ENCODE measurements at places on chromosomes 16 and 17.
A peak's percentile ranks its signal among the peaks of the same experiment; 100 is the strongest.

GRCh38 chr17:66953630-66954020 is 10.9 kb upstream of the CACNG4 start:
- DNase-seq, result no peak

DNA sequence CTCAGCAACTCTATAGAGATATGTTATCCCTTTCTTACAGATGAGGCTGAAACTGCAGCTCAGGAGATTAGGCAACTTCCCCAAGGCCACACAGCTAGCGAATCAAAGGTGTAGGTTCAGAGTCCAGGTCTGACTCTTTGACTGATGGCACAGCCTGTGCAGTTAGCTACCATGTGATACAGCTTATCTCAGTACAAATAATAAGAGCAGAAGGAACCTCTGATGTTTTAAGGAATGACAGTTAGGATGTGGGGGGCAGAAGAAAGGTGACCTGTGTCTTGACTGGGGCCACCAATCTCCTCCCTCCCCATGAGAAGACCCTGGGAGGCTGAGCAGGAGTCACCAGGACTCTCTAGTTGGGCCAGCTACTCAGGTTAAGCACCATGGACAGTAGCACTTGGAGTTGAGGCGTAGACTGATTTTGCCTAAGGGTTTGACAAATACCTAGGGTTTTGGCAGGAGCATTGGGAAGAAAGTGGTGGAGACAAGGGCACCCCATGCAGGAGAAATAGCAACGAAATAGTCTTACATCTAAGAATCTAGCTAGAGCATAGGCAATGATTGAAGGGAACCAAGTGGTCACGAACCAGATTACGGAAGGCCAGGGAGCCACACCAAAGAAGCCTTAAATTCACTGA is 22.8 kb upstream of the ACSM2B start:
- no peak for DNase-seq

- peak; percentile 54 for DNase-seq
Observed at GRCh38 chr16:22397464-22397863, 23.0 kb upstream of the CDR2 start.

DNA sequence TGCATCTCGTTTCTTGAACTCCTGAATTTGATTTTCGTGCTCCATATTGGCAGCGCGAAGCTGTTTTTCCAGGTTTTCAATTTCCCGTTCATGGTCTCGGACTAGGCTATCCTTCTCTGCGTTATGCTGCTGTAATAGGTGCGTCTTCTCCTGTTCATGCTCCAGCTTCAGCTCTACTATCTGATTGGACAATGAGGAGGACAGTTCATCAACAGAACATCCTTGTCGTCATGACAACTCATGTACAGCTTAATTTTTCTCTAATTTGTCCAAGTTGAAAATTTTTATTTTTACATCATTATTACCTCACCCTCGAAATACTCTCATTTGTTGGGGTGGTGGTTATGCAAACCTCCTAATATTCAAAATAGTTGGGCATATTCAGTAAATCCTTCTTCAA is 289.8 kb downstream of the CEP112 start:
- no peak for DNase-seq

- no peak for DNase-seq
Observed at GRCh38 chr17:57954397-57955182, 622 bp downstream of the CUEDC1 start.

DNA sequence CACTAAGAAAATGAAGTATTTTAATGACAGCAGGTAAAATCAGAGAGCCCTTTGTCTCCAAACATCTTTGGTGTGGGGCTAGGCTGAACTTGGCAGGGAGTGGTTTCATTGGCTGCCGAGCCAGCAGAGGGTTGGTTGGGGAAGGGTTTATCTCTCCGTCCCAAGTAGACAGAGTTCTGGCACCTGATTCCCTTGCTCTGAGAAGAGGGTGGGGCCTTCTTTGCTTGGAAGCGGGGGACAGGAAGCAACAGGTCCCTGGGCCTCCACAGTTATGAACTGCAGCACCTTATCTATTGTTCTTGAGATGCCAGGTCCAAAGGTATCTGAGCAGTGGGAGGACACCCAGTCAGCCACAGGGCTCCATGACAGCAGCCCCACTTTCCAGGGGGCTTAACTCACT is 12.3 kb upstream of the CDH1 start:
- no peak for DNase-seq

DNA sequence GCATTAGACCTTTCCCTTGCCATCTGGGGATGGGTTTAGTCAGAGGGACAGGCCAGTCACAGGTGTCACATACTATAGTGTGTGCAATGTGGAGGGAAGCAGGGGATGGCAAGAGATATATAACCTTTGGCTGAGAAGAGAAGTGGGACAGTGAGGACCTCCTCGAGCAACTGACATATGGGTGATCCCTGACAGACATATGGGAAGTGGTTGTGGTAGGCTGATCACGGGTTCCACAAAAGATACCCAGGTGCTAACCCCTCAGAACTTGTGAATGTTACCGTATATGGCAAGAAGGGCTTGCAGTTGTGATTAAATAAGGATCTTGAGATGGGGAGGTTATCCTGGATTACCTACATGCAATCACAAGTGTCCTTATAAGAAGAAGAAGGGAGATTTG is 188.1 kb upstream of the MPHOSPH6 start:
- DNase-seq, result no peak

DNA sequence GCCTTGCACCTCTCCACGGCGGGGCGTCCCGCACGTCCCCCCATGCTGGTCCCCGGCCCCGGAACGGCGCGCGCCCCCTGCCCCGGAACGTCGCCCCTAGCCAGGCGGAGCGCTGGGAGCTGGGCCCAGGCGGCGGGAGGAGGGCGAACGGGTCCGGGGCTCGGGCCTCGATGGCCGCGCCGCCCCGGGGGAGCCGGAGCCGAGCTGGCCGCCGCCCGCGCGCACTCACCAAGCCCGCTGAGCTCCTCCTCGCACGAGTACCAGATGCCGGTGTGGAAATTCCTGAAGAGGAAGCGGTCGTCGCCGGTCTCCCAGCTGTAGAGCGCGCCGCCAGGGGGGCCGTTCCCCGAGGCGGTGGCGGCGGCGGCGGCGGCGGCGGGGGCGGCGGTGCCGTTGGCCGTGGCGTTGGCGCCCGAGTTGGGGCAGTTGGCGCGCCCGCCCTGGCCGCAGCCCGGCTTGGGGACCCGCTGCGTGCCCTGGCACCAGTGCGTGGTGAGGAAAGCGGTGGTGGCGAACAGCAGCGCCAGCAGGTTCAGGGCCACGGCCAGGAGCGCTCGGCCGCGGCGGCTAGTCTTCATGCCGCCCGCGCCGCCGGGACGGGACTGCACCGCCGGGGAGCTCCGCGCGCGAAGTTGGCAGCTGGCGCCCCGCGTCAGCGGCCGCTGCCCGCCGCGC is 530 bp downstream of the GSG1L start:
- DNase-seq, result no peak

- peak; percentile 81 for DNase-seq
Observed at GRCh38 chr17:6666077-6666521, 14.5 kb downstream of the C17orf100 start.

DNA sequence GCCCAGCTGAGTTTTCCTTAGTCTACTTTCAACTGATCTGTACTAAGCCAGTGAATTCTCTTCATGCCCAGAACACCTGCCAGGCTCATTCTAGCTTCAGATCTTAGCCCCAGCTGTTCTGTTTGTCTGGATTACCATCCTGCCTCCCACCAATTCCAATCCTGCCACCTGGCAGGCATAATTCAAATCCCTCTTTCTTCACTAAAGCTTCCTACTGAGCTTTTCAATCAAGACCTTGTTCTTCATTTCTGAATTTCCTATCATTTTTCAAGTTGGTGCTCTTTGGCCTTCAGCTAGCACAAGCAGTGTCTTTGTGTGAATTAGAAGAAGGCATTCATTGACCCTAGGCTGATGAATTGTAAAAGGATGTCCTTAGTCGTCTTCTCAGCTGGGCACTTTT is 357.6 kb downstream of the UTP18 start:
- DNase-seq, result no peak

GRCh38 chr16:53998024-53998810 is 288.4 kb downstream of the IRX3 start:
- DNase-seq, result no peak

- no peak for DNase-seq
Observed at GRCh38 chr17:12510535-12510934, 155.2 kb upstream of the MYOCD start.

DNA sequence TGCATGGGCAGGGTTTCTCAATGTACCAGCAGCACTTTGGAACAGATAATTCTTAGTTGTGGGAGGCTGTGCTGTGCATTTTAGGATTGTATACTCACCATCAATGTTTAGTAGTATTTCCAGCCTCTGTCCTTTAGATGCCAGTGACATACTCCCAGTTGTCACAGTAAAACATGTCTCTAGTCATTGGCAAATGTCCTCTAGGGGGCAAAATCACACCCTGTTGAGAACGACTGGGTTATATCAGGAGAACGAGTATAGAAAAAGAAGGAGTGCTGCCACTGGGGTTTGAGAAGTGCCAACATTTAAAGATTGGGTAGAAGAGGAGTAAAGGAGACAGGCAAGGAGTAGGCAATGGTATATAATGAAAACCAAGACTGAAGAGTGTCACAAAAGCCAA is 37.9 kb upstream of the SMIM36 start:
- DNase-seq, result no peak

DNA sequence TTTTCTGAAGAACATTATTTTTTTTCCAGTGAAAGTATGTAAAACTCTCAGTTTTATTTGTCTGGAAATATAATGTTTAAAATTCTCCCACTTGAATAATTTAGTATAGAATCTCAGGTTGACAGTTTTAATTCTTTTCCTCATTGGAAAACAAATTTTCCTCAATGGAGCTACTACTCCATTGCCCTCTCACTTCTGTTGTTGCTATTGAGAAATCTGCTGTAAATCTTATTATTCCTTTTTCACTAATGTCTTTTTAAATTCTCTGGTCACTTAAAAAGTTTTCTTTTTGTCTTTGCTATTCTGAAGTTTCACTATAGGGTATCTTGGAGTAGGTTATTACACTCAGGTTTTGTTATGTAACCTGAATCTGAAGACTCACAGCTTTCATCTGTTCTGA is 216.1 kb upstream of the PMFBP1 start:
- DNase-seq, result no peak

DNA sequence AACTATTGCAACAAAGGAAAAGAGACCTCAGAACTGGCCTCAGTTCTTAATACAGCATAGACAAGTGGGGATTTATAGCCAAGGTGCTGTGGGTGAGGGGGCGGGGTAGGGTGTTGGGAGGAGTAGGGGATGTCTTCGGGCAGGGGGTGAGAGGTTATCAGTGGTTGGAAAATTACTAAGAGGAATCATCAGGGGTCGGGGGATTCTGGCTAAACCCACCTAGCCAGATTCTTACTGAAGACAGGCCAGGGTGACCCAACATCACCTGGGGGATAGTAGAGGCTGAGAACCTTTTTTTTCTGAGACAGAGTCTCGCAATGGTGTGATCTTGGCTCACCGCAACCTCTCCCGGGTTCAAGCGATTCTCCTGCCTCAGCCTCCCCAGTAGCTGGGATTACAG is 32.6 kb downstream of the HS3ST3B1 start:
- DNase-seq, result no peak
